ENCODE measurements at places on chromosomes 13 and 19.

- DNase-seq, result no peak
These were observed 913.1 kb downstream of the OLFM4 start for GRCh38 chr13:53941588-53942190.

DNA sequence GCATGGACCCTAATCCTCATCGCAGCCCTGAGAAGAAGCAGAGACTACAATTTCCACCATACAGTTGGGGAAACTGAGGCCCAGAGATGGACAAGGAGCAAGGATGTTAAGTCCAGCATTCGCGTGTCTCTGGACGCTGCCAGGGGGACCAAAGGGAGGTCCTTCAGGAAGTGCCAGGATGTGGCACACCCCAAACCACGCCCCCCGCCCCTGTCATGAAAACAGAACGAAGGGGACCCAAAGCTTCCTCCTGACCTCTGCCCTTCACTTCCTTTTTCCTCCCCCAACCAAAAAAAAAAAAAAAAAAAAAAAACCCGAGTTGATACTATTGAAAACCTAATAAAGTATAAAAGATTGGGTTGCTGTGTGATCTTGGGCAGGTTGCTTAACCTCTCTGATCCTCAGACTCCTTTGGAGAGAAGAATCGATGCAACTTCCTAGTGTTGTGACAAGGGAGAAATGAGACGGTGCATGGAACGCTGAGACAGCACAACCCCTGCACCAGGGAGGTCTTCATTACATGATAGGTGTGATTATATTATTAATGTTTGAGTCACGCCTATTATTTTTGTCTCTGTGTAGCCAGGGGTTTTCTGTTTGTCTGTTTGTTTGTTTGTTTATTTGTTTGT lies 2.7 kb upstream of the ZBTB7A start:
- no peak for DNase-seq

DNA sequence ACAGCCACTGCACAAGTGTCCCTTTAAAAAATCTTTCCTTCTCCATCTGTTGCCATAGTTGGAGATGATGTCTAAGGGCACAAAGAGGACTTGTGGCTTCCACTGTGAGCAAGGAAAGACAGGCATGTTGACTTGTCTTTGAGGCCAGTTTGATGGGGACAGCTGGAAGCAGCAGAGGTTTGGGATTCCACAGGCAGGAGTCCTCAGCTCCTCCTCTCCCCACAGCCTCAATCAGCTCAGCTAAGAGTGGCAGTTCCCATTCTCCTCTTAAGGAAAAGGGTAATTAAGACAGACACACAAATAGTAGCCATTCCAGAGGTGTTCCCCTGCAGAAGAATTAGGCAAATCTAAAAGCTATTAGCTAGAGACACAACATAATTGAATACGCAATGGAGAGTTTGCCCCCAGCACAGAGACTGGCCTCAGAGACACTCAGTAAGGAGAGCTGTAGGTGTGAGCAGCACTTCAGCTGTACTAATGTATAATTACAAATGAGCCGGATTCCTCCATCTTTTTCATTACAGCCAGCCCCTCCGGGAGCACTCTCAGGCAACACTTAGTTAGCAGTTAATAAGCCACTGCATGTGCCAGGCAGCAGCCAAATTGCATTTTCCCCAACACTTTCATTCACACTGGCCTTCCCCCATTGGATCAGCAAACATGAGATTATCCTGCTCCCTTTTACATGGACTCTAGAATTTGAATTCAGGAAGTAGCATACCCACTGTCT lies 434.0 kb downstream of the FOXO1 start:
- DNase-seq, result no peak

DNA sequence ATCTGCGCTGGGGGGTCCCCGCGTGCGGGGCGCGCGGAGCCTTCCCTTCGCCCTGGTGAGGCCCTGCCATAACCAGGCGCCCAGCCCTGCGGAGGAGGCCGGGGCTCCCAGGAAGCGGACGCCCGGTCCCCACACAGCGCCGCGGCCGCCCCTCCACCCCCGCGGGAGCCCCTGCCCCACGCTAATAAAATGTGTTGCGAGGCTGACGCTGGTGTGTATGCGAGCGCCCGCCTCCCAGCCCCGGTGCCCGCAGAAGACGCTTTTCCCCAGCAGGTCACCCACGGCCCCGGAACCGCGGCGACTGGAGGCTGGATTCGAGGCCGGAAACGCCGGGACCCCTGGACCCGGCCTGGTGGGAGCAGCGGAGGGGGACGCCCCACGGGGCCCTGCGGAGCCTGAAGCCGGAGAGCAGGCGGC lies 12.1 kb upstream of the CDC34 start:
- DNase-seq, result no peak

GRCh38 chr19:10712045-10712444 lies 5.8 kb upstream of the DNM2 start:
- no peak for DNase-seq

DNA sequence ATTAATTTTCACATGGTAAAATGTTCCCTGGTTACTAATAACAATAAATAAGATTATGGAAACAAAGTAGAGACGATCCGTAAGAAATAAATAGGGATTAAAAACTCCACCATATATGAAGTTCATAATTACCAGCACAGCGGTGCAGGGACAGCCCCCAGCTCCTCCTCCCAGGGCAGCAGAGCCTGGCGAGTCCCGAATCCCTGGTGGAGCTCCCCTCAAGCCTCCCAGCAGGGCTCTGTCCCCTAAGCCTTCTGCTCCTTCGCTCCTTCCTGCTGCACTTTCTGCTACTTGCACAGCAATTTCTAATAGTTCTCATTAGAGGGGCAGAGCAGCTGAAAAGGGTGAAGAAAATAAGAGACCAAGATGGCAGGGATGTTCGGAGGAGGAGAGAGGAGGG lies 43.6 kb downstream of the RASA3 start:
- DNase-seq, result peak; percentile 2

- DNase-seq, result no peak
These were observed 14.5 kb downstream of the CERS1 start for GRCh38 chr19:18881491-18881890.

DNA sequence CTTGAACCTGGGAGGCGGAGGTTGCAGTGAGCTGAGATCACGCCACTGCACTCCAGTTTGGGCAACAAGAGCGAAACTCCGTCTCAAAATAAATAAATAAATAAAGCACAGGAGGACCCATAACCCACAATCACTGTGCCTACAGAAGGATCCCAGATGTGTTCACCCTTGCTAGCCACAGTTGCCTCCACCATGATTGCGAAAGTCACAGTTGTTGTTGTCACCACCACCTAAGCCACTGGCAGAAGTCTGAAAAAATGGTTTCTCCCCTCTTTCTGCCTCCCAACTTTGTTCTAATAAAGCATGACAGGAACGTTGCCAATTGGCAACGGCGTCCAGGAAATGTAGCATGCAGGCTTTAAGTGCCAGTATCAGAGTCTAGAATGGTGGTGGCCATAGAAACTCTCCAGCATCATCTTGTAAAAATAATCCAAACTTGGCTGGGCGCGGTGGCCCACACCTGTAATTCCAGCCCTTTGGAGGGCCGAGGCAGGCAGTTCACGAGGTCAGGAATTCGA lies 2.2 kb upstream of the EPS15L1 start:
- no peak for DNase-seq

- peak; percentile 44 for DNase-seq
These were observed 3.3 kb upstream of the USP12 start for GRCh38 chr13:27174766-27175455.

All from HAP-1 (cell line).